ENCODE measurements at places on chromosomes 12 and 14.

DNA sequence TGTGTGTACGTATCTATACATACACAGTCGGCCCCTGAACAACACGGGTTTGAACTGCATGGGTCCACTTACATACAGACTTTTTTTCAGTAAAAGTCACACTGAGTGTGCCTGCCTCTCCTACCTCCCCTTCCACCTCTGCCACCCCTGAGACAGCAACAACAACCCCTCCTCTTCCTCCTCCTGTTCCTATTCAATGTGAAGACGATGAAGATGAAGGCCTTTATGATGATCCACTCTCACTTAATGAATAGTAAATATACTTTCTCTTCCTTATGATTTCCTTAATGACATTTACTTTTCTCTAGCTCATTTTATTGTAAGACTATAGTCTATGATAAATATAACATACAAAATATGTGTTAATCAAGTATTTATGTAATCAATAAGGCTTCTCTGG lies 25.5 kb downstream of the TM7SF3 start:
- DNase-seq, result no peak

DNA sequence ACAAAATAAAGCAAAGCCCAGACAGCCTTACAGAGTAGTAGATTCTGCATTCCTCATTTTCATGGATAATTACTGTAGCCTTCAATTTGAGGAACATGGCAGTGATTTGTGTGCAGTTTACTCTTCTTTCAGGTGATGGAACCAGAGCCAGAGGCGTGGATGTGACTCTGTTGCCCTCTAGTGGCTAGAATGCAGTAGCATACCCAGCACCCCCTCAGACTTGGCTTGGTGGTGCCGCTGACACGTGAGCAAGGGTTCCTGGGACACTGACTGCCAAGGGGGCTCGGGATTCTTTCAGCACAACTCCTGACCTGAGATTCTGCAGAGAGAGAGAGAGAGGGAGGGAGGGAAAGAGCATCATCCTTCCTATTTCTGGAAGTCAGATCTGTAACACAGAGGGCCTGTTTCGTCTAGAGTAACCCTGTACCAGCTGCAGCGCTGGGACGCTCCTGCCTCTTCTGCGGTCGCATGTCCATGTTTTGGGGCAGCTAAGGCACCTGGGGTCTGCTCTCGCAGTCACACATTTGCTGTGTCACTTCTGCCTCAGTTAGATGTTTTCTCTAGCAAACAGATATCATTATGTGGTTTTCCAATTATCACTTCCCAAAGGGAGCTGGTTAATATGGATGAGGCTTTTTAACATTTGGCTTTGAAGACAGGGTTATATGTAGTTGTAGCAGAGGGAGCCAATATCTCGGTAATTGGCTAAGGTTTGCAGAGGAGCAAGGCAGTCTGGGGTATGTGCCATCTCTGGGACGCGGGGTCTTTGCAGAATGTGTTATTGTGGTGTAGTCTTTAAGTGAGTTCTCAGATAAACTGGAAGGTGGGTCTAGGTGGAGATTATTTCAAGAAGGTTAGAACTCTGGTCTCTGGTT lies 428.1 kb downstream of the NRXN3 start:
- no peak for DNase-seq

DNA sequence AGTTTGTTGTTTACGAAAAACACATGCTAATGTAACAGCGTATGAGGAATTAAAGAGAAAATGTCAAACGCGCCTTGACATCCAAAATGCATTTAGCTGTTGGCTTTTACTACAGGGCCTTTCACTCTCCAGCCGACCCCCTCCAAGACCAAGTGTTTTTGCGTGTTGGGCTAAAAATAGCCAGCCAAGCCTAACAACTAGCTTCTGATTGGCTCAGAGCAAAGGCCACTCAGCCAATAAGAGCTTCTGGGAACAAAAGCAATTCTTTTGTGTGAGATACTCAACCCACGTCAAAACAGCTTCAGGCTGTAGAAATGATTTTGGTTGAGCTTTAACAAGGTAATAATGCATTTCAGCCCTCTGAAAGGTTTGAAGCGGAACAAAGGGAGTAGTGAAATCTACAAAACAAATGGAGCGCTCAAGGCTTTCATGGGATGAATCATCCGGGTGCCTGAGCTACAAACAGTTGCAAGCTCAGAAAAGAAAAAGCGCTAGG lies 198.7 kb upstream of the DCN start:
- DNase-seq, result no peak

DNA sequence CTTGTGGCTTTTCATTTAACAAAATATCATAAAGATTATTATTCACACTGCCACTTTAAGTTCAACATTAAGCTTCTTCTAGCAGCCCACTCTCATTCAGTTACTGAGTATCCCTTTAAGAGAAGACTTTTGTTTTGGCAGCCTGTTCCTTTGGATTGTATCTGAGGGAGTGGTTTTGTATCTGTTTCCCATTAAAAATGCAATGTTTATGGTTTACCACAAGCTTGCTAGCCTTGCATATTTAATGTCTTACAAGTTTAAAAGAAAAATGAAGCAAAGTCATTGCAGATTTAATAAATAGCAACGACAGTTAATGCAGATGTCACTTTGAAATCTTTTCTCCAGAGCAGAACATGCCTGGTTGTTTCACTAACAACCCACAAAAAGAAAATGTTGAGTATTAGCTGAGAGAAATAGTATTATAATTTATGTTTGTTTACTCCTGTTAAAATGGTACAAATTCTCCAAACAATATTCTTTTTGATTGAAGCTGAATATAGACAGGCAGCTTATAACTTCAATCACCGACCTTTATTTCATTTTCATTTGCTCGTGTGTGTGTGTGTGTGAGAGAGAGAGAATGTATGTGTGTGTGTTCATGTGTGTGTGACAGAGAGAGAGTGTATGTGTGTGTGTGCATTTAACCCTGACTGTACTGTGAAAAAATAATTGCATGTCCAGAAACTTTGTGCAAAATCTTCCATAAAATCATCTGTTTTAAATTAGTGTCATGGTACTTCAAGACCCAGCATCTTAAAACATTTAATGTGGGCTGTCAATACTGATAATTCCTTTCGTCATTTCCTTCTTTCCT lies 1.8 kb downstream of the DCN start:
- DNase-seq, result no peak

DNA sequence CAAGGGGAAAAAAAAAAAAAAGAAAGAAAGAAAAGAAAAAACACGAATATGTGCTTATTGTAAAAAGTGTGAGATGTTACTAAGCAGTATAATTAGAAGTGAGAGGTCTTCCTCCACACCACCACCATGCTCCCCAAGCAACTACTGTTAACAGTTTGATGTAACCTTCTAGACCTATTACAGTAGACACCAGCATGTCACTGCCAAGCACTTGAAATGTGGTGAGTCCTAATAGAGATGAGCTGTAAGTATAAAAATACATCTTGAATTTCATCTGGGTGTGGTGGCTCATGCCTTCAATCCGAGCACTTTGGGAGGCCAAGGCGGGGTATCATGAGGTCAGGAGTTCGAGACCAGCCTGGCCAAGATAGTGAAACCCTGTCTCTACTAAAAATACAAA lies 8.1 kb upstream of the SNRNP35 start:
- DNase-seq, result no peak

DNA sequence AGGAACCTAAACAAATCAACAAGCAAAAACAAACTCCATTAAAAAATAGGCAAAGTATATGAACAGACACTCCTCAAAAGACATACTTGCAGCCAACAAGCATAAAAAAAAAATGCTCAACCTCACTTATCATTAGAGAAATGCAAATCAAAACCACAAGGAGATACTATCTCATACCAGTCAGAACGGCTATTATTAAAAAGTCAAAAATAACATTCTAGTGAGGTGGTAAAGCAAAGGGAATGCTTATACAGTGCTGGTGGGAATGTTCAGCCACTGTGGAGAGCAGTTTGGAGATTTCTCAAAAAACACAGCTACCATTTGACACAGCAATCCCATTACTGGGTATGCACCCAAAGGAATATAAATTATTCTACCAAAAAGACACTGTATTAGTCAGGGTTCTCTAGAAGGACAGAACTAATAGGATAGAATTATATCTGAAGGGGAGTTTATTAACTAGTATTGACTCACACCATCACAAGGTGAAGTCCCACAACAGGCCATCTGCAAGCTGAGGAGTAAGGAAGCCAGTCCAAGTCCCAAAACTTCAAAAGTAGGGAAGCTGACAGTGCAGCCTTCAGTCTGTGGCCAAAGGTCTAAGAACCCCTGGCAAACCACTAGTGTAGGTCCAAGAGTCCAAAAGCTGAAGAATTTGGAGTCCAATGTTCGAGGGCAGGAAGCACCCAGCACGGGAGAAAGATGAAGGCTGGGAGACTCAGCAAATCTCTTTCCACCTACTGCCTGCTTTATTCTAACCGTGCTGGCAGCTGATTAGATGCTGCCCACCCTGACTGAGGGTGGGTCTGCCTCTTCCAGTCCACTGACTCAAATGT lies 101.6 kb upstream of the KRAS start:
- no peak for DNase-seq

- no peak for DNase-seq
Observed at GRCh38 chr12:132163911-132164288, 19.6 kb downstream of the NOC4L start.

GRCh38 chr14:65804439-65805112 lies 392.0 kb downstream of the FUT8 start:
- DNase-seq, result no peak

GRCh38 chr12:124449623-124450375 lies 117.6 kb downstream of the NCOR2 start:
- DNase-seq, result no peak

DNA sequence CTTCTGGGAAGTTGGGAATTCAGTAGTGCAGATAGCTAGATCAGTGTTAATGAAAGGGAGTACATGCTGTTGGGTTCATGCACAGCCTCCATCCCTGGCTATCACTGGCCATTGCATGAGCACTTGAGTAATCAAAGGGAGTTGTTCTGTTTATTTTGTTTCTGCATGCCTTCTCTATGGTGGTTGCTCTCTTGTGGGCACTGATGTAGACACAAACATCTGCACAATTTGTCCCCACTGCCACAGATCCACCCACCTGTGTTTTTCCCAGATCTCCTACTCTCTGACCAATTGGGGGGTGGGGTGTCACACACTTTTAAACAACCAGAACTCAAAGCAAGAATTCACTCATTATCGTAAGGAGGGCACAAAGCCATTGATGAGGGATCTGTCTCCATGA lies 89.7 kb upstream of the DHRS4 start:
- DNase-seq, result no peak

GRCh38 chr12:52202361-52203078 lies 10.7 kb upstream of the KRT80 start:
- DNase-seq, result no peak

GRCh38 chr14:101155575-101155974 lies 252.1 kb upstream of the RTL1 start:
- DNase-seq, result no peak

GRCh38 chr12:96810477-96810876 lies 96.6 kb upstream of the NEDD1 start:
- no peak for DNase-seq

GRCh38 chr14:35861204-35861868 lies 35.2 kb downstream of the BRMS1L start:
- no peak for DNase-seq

GRCh38 chr12:67697967-67698366 lies 49.4 kb downstream of the DYRK2 start:
- DNase-seq, result no peak

GRCh38 chr12:96986883-96987523 lies 79.9 kb downstream of the NEDD1 start:
- no peak for DNase-seq

DNA sequence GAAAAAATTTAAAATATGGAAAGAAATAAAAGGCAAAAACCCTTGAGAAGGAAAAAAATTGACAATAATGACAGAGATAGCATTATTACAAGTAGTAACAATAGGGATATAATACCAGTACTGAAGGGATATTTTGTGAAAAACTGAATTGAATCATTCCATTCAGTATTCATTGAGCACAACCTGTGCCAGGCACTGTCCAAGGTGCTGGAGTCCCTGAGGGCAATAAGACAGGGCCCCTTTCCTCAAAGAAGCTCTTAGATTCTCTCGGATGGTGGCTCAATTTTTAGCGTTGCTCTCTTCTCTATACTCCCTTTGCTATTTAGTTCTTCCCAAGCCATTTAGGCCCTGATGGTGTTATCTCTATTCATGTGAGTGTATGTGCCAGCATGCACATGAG lies 34.3 kb upstream of the GAS2L3 start:
- DNase-seq, result no peak

- DNase-seq, result no peak
Observed at GRCh38 chr12:89676930-89677329, 31.7 kb downstream of the ATP2B1 start.

DNA sequence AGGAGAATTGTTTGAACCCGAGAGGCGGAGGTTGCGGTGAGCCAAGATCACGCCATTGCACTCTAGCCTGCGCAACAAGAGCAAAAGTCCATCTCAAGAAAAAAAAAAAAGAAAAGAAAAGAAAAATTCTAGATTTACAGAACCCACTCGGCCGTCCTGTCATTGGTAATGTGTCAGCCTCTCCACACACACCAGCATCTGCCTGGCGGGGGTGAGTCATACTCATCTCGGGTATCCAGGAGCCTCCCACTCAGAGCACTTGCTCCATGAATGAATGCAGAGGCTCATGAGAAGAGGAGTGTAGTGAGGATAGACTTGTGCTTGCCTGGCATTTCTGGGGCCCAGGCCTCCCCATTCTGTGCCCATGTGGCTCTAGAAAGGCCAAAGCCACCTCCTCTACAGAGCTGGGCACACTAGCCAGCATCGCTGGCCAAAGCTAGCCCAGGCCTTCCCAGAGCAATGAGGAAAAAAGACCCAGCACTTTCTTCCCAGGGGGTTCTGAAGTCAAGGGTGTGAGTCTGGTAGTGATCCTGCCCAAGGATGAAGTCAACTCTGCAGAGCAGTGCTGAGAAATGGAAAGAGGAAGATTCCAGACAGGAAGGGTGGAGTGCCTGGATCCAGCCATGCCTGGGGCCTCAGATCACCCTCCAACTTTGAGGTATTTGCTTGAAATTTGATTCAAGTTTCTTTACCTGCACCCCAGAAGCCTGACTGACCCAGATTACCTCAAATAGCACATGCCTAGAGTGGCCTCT lies 31.2 kb upstream of the KLC1 start:
- DNase-seq, result peak; percentile 33
